Nasal cavity respiratory epithelium epithelial cell of viscerocranial mucosa (primary cell): ENCODE measurements at places on chromosomes 13 and 19. TPM values are rescaled to one million over a fixed set of nuclear protein-coding genes. Genes with fewer than 3 reads are reported as not detected.

The SHFL gene
- total RNA-seq: 5.1 and 14.8 TPM in 2 replicates

The ZNF284 gene
- 1.7 and 3.3 TPM in 2 replicates for total RNA-seq

The NUP58 gene
- 109 and 191 TPM in 2 replicates for total RNA-seq

The FLT1 gene
- under 0.01 TPM in 1 of 2 replicates, not detected in the other for total RNA-seq

The TNFRSF19 gene
- 0.50 and 3.1 TPM in 2 replicates for total RNA-seq

The LENG1 gene
- total RNA-seq: 4.6 and 9.9 TPM in 2 replicates

The PSG1 gene
- total RNA-seq: not detected in 2 replicates

The CALR3 gene
- total RNA-seq: under 0.01 and 0.07 TPM in 2 replicates

The KLK8 gene
- 27.8 and 86.5 TPM in 2 replicates for total RNA-seq

The MYO1F gene
- not detected in 2 replicates for total RNA-seq

The BIVM gene
- 9.6 and 18.9 TPM in 2 replicates for total RNA-seq

The SOX21 gene
- total RNA-seq: under 0.01 and 0.21 TPM in 2 replicates

The TRAPPC5 gene
- 41.7 and 57.2 TPM in 2 replicates for total RNA-seq

The PSG11 gene
- not detected in 2 replicates for total RNA-seq

The RYR1 gene
- 6.8 and 8.0 TPM in 2 replicates for total RNA-seq

The GSX1 gene
- not detected in 2 replicates for total RNA-seq

The ZNF575 gene
- total RNA-seq: under 0.01 and 0.07 TPM in 2 replicates

The ZNF177 gene
- 0.68 and 2.3 TPM in 2 replicates for total RNA-seq

The GFY gene
- not detected in 2 replicates for total RNA-seq

The NEK5 gene
- total RNA-seq: 0.34 and 0.57 TPM in 2 replicates

The N4BP2L2 gene
- 76.9 and 154 TPM in 2 replicates for total RNA-seq

The AKT1S1 gene
- 7.9 and 11.7 TPM in 2 replicates for total RNA-seq

The SPACA7 gene
- not detected in 2 replicates for total RNA-seq

The SPACA4 gene
- 0.21 TPM in 1 of 2 replicates, not detected in the other for total RNA-seq

The ZNF724 gene
- 2.1 TPM in 2 replicates for total RNA-seq

The LAIR1 gene
- not detected in 2 replicates for total RNA-seq

The CRTC1 gene
- 1.0 and 1.9 TPM in 2 replicates for total RNA-seq

The SIGLECL1 gene
- not detected in 2 replicates for total RNA-seq

The CFD gene
- 4.4 and 6.4 TPM in 2 replicates for total RNA-seq

The YIF1B gene
- 35.7 and 45.5 TPM in 2 replicates for total RNA-seq

The STAP2 gene
- 52.2 and 59.1 TPM in 2 replicates for total RNA-seq
